ENCODE measurements at places on chromosomes 6 and 20. TPM values are rescaled to one million over a fixed set of nuclear protein-coding genes. Genes with fewer than 3 reads are reported as not detected.

Gene LINC00237
- not detected for total RNA-seq

- DNase-seq = no peak
Observed at GRCh38 chr6:166617359-166617758, 9.7 kb downstream of the RPS6KA2 start.

Gene RBM24
- total RNA-seq = 0.15 TPM

Gene SGK2
- 0.52 TPM for total RNA-seq

DNA sequence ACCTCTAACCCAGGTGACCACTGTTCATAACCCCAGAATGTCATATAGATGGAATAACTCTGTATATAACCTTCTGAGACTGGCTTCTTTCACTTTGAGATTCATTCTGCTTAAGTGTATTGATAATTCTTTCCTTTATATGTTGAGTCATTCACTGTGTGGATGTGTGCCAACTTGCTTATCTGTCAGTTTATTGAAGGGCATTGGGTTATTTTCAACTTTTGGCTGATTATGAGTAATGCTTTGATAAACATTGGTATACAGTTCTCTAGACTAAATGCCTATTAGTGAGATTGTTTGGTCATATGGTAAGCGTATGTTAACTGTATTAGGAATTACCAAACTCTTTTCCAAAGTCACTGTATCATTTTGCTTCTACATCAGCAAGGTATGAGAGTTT is 453.4 kb upstream of the SPTLC3 start:
- DNase-seq = no peak

- DNase-seq = no peak
Observed at GRCh38 chr6:86192123-86192522, 549.4 kb upstream of the SYNCRIP start.

Gene SIRPD
- not detected for total RNA-seq

GRCh38 chr6:30789606-30790005 is 45.3 kb upstream of the IER3 start:
- DNase-seq = no peak

GRCh38 chr20:32523613-32524213 is 61.4 kb downstream of the NOL4L start:
- DNase-seq = no peak

DNA sequence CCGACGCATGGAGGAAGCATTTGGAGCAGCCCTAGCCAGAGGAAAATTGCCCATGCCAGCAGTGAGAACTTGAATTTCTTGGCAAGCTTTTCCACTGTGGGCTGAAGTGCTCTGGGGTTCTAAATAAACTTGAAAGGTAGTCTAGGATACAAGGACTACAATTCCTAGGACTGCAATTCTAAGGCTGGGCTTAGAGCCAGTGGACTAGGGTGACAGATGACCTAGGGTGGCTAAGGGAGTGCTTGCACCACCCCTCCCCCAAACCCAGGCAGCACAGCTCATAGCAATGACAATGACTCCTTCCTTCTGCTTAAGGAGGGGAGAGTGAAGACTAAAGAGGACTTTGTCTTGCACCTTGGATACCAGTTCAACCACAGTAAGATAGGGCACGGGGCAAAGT is 122.3 kb downstream of the THBS2 start:
- no peak for DNase-seq

- no peak for DNase-seq
Observed at GRCh38 chr6:43086022-43086658, 10.0 kb downstream of the PTK7 start.

DNA sequence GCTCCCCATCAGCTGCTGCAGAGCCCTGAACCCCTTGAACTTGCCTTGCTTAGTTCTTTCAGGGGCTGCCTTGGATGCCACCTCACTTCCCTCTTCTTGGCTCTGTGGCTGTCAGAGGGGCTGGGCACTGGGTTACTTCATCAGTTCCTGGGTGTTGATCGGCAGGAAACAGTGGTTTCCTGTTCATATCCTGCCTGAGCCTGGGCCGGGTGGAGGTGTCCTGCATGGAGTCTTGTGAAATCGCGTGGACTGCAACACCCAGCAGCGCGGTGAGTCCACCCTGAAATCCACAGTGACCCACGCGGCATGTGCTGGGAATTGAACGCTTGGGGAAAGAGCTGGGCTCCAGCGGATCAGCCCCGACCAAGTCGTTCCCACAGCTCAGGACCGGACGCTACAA is 97.5 kb downstream of the CDH26 start:
- DNase-seq = no peak

GRCh38 chr6:10385524-10386132 is 29.2 kb downstream of the TFAP2A start:
- DNase-seq = no peak

- DNase-seq = no peak
Observed at GRCh38 chr6:40042232-40042631, 108.0 kb upstream of the MOCS1 start.

Gene EDN3
- 0.92 TPM for total RNA-seq

DNA sequence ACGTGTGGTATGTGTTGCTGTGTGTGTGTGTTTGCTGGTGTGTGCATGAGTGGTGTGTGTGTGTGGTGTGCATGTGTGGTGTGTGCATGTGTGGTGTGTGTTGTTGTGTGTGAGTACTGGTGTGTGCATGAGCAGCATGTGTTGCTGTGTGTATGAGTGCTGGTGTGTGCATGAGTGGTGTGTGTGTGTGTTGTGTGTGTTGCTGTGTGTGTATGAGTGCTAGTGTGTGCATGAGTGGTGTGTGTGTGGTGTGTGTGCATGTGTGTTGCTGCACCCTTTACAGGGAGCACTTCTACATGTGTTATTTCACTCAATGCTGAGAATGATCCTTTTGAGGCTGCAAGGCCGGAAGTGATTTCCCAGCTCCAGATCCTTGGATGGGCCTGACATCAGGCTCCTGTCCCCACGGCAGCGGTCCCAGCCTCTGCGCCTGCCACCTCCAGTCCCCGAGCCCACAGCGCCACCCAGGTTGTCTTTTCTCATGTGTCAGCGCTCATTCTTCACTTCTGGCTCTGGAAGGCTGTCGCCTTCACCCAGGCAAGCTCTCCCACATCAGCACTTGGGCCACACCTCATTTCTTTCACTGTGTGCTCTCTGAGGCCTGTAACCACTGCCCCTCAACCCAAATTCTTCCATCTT is 2.6 kb downstream of the NPEPL1 start:
- no peak for DNase-seq

- DNase-seq = no peak
Observed at GRCh38 chr6:25342802-25343201, 63.6 kb downstream of the CARMIL1 start.

DNA sequence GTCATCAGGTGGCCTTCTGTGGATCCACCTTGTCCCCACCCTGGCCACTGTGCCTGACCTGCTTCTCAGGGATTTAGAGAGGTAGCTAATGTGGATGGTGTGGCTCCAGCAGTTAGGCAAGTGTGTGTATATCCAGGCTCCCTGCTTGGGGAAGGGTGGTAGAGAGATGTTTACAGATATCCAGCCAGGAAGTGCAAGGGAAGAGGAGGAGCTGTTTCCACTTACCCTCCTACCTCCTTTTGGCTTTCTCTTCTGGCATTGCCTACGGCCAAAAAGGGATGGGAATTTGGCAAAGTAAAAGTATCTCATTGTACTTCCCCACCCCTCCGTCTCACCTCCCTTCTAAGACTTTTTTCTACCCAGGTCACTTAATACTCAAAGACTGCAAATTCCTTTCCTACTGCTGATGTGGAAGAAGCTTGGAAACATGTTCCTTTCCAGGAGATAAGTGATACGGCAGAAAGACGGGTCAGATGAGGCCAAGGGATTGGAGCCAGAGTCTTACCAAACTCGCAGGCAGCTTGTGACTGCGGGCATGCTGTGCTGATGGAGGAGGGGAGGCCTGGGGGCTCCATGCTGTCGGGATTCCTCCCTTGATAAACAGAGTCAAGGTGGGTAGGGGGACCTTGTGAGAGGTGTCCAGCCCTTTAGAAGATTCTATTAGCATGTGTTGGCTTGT is 253.4 kb downstream of the PRL start:
- DNase-seq = no peak

GRCh38 chr20:57904314-57905105 is 194.7 kb upstream of the PMEPA1 start:
- DNase-seq = no peak

DNA sequence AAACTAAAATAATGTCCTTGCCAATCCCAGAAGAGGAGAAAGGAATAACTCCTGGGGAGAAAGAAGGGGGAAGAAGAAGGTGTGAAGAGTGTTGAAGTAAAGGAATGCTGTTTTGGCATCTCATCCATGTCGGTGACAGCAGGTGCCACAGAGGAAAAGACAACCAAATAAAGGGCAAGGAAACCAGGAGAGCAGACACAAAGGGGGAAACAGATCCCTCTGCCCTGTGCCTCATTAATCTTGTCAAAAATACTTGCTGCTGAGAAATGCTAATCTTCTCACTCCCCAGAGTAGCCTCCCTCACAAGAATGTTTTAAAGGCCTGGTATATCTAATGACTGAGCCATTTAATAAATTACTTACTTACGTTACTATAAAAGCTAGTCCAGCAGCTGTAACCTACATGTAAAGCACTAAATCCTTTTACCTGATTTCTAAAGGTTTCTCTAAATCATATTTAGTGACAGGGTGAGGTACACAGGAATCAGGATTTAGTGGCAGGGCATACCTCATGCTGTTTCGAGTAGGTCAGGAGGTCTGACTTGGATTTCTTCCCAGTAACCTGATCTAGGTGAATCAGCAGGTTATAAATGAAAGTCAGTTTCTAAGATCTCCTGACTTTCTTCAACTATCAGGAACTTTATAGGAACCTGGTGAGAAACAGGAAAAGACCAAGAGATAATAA is 377.1 kb downstream of the CENPW start:
- no peak for DNase-seq

GRCh38 chr6:84422380-84422968 is 195.0 kb upstream of the CEP162 start:
- no peak for DNase-seq

Gene TRIM10
- 0.37 TPM for total RNA-seq

DNA sequence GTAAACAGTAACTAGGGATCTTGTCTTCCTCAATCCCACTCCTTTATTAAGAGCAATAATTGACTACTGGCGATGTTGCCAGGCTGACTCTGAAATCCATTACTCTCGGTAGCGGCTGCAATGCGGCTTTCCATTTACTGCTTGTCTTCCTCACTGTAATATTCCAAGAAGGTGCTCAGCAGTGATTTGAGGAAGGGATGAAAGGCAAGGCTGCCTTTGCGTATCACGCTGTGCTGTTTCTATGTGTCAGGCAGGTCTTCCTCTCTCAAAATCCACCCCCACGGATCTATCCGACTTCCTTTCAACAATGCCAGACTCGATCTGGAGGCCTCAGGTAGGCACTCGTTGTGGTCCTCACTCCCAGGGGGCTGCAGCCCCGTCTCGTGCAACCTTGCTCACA is 261.4 kb upstream of the CDH4 start:
- DNase-seq = no peak

GRCh38 chr20:25212242-25212641 is 16.7 kb downstream of the ENTPD6 start:
- no peak for DNase-seq
